ENCODE measurements at places on chromosomes 13 and 19.

- no peak for DNase-seq
Observed at GRCh38 chr13:111470933-111471332, 150.5 kb downstream of the TEX29 start.

DNA sequence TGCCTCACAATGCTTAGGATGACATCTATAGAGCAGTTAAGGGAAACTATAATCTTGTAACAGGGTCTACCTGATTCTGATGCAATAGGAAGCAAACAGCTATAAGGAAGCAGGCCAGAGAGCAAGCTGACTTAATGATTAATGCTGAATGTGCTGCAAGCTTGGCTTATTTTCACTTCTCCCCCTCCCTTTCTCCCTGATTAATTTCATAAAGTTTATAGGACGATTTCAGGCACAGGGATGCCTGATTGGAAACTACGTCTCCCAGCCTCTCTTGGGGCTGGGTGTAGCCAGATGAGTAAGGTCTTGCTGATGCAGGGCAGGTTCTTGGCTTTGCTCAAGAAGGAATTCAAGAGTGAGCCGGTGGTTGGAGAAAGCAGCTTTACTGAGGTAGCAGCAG, 82.8 kb upstream of the MRI1 start:
- no peak for DNase-seq

DNA sequence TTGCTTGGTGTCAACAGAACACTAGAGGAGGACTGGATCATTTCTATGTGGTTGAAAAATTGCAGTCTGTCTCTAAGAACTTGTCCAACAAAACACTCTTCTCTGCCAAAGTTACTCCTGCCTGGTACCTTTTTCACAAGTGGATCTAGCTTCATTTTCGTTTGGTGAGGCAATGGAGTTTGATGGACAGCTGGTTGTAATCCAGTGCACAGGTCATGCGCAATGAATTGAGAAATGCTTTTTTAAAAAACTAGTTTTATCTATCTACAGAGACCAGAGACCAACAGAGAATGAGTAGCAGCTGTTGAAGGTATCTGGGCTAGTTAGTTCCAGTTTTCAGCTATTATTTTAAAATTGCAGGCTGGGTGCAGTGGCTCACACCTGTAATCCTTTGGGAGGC, 12.0 kb upstream of the KBTBD6 start:
- DNase-seq = no peak

GRCh38 chr13:45595965-45596364, 19.6 kb downstream of the ERICH6B start:
- DNase-seq = no peak

DNA sequence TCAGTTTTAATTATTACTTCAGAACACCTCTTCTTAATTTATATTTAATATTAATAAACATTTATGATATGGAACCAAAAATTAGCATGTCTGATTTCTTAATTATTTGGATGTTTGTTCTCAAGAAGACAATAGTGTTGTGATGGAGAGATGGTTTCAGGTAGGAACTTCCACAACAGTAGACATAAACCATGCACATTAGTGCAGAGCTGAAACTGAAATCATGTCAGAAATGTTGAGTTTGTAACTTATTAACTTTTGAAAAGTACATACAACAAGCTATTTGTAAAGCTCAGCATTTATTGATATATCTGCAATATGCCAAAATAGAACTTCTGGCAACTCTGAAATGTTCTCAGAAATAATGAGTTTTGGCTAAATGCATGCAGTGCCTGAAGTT, 11.8 kb upstream of the EDNRB start:
- no peak for DNase-seq

GRCh38 chr13:40047322-40047771, 391.9 kb downstream of the COG6 start:
- no peak for DNase-seq

GRCh38 chr19:7895565-7895964, 7.3 kb downstream of the LRRC8E start:
- no peak for DNase-seq

GRCh38 chr13:106061781-106062180, 473.7 kb downstream of the EFNB2 start:
- DNase-seq = no peak

GRCh38 chr19:42066075-42066754, 3.8 kb downstream of the GRIK5 start:
- no peak for DNase-seq

DNA sequence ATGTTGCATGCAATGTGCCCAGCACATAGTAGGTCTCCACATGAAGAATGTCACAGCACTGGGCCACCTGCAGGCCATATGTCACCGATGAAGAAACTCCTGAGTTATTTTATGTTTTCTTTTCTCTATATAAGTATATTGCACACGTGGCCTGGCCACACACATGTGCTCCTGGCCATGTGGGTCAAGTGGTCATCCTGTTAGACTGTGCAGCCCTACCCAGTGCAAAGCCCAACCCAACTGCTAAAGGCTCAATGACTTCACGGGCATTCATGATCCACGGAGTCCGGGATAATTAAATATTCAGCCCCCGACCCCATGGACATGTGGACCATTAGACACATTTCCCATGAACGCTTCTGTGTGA, 163.2 kb downstream of the TEX29 start:
- no peak for DNase-seq

- no peak for DNase-seq
Observed at GRCh38 chr19:54551950-54552912, 21.4 kb upstream of the LILRA2 start.

DNA sequence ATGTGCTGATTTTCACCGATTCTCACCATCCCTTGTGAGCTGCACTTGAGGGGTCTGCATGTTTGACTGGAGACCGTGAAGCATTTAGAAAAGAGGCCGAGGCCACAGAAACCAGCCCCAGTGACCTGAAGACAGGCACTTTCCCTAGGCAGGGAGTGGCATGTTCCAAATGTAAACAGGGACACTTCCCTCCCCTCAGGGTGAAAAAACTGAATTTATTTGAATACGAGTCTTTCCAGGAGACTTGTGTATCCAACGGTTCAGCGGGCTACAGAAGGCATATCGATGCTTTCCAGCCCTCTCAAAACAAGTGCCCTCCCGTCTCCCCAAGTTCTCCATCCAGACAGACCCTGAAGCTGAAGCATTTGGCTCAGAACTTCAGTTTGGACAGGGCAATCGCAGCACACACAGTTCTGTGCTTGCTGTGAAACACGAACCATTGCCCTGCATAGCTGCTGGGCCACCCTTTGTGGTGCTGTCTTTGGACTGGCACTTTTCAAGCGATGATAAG, 106.1 kb downstream of the ZIC5 start:
- DNase-seq = no peak

- DNase-seq = peak; percentile 16
Observed at GRCh38 chr13:50713523-50714248, 129.8 kb downstream of the DLEU7 start.

DNA sequence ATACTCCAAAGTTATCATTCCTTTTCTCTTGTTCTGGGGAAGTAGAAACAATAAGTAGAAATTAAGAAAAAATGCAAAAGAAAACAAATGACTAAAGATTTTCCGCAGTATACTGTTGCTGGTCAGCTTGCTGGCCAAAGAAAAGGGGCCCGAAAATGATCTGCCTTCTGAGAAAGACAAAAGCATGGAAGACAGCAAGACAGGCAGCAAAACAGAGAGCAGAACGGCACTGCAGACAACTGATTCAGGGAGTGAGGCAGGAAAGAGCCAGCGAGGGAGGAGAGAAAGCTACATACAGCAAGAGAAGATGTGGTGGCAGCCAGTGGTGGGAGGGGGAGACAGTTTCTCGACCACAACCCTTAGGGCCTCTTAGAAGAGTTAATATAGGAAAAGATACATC, 5.3 kb upstream of the DOCK9 start:
- DNase-seq = no peak

DNA sequence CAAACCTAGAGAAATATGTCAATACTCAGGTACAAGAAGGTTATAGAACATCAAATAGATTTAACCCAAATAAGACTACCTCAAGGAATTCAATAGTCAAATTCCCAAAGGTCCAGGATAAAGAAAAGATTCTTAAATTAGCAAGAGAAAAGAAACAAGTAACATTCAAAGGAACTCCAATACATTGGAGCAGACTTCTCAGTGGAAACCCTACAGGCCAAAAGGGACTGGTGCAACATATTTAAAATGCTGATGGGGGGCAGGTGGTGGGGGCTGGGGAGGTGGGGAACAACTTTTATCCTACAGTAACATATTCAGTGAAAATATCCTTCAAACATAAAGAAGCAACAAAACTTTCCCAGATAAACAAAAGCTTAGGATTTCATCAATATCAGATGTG, 23.1 kb downstream of the ITGBL1 start:
- no peak for DNase-seq

DNA sequence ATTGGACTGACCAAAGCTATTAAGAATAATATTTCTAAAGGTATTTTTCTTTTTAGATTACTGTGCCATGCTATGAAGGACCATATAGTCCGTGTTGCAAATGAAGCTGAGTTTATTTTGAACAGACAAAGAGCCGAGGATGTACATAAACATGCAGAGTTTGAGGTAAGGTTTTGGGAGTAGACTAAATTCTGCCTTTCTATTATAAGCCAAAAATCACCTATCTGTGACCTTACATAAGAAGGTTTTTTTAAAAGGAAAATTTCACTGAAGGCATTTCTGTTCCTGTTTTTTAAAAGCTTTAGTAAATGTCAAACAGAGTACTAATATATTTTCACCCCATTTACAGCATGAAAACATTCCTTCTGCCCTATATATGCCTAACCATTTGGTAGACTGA, 127.4 kb downstream of the MAB21L1 start:
- no peak for DNase-seq

- no peak for DNase-seq
Observed at GRCh38 chr13:58994777-58995176, 1169.0 kb downstream of the DIAPH3 start.

DNA sequence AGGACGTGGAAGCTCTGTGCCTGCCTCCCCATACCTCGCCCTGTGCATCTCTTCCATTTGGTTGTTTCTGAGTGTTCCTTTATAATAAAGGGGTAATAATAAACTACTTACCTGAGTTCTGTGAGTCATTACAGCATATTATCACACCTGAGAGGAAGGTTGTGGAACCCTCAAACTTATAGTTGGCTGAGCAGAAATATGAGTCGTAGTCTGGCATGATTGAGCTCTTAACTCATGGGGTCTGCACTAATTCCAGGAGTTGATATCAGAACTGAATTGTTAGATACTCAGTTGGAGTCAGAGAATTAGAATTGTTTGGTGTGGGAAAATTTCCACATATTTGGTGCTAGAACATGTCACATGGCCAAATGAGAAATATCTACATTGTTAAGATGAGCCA, 52.4 kb upstream of the HTR2A start:
- DNase-seq = no peak

- DNase-seq = no peak
Observed at GRCh38 chr13:46866150-46866549, 30.7 kb downstream of the HTR2A start.

DNA sequence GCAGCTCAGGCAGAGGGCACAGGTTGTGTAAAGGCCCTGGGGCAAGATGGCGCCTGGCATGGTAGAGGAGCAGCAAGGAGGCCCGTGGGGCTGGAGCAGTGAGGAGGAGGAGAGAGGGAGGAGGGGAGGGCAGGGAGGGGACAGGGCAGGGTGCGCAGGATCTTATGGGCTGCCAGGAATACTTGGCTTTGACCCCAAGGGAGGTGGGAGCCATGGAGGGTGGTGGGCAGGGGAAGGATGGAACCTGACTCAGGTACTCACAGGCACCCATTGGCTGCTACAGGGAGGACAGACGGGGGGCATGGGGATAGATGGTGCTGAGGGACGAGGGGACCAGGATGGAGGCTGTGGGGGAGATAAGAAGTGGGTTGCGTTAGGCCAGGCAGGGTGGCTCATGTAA, 3.3 kb downstream of the TNFAIP8L1 start:
- no peak for DNase-seq

DNA sequence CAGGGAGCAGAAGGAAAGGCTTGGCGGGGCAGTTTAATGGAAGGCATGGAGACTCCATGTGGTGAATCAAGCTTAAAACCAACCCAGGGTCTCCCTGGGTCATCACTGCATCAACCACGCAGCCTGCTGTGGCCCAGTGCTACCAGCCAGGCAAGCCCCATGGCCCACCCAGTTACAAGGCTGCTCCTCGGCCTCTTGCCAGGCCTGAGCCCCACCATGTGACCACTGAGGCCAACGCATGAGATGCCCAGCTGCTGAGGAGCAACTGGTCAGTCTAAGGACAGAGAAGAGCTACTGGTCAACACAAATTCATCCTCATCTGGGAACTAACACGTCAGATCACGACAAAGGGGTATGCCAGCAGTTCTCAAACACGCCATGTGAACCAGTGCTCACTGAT, 15.4 kb upstream of the KPTN start:
- DNase-seq = no peak

GRCh38 chr13:75353781-75354193, 128.2 kb downstream of the TBC1D4 start:
- no peak for DNase-seq

DNA sequence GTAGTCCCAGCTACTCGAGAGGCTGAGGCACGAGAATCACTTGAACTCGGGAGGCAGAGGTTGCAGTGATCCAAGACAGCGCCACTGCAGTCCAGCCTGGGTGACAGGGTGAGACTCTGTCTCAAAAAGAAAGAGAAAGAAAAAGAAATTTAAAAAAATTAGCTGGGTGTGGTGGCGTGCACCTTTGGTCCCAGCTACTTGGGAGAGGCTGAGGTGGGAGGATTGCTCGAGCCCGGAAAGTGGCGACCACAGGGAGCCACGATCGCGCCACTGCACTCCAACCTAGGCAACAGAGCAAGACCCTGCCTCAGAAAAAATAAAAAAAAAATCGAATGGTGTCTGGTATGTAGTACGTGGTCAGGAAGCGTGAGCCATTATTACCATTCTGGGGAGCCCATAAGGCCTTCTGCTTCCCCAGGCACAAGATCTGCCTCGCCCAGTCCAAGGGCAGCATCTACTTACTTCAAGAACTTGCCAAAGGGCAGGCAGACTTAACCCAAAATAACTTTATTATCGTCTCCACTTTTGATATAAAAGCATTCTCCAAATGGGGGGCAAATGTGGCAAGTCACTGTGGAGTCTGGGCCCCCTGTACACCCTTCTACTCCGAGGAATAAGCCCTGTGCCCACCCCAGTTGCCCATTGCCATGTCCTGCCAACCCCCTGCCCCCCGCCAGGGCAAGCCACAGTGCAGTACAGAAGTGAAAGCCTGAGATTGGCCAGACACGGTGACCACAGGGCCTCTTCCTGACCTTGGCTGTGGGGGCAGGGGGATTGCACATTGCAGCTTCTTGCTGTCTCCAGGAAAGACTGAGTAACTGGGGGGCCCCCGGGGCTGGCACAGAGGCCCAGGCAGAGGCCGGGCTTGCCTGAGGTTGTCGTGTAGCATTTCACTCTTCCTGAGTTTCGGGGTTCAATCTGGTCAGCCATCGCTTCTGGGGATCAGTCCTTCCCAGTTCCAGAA, 12.6 kb downstream of the CCL25 start:
- no peak for DNase-seq

DNA sequence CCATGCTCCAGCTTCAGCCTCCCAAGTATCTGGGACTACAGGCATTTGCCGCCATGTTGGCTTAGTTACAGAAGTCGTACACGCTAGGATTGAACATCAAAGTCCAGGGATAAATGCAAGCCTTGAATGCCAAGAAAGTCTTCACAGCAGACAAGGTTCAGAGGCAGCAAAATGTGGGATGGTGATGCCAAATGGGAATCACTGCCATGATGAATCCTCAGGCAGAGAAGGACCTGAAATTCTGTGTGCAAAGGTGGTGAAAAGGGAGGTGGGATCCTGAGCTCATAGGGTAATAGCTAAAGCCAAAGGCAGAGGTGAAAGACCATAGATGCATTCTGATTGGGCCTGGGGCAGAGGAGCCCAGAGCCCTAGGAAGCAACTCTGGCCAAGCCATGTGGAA, 79.3 kb upstream of the STK24 start:
- DNase-seq = no peak
